Glutamatergic neuron (in vitro differentiated cells): ENCODE measurements at places on chromosomes 3 and 15.
A peak's percentile ranks its signal among the peaks of the same experiment; 100 is the strongest.

GRCh38 chr3:156816091-156816793, 9.9 kb upstream of the LEKR1 start:
- DNase-seq: peak; percentile 58

- no peak for DNase-seq
Observed at GRCh38 chr3:141240687-141241615, 9.3 kb downstream of the PXYLP1 start.

DNA sequence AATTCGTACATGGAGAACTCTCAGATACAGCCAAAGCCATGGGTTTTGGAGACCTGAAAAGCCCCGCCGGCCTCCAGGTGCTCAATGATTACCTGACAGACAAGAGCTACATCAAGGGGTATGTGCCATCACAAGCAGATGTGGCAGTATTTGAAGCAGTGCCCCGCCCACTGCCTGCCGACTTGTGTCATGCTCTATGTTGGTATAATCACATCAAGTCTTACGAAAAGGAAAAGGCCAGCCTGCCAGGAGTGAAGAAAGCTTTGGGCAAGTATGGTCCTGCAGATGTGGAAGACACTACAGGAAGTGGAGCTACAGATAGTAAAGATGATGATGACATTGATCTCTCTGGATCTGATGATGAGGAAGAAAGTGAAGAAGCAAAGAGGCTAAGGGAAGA, 23.5 kb downstream of the MYO5A start:
- DNase-seq: no peak

DNA sequence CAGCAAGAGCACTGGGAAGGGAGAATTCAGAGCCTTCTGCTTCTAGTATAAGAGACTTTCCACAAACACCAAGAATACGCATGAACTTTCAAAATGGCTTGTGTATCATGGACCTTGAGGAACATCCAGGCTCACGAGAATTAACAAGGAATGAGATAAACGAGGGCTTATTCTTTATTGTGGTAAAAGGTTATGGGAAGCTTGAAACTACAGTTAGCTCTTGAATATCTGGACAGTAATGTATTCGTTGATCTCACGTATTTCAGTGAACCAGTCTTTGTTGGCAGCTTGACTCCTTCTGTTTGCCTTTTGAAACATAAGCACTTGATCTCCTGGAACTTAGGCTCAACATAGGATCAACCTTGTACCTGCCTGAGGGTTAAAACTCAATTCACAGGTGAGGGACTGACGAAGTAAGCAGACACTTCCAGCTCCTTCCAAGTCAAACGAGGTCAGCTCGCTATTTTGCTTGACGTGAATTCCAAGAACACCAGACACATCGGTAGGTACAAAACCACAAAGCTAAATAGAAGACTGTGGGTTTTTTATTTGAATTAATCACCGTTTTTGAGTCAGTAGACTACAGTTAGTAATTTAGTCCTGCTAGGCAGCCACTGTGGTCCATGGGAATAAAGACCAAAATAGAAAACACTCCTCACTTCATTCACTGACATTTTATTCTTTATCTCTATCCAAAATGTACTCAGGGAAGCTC, 30.8 kb downstream of the GALNT15 start:
- DNase-seq: no peak

GRCh38 chr3:138187296-138188012, at the start of gene ARMC8:
Gene ARMC8 (plus strand): TSS chr3:138187301. CDS start chr3:138187555, 254 bp downstream.
- peak; percentile 70 for DNase-seq

GRCh38 chr3:158532099-158532734, 38.8 kb upstream of the MLF1 start:
- no peak for DNase-seq

GRCh38 chr3:127410678-127411077, 122.8 kb upstream of the PRR20G start:
- no peak for DNase-seq

DNA sequence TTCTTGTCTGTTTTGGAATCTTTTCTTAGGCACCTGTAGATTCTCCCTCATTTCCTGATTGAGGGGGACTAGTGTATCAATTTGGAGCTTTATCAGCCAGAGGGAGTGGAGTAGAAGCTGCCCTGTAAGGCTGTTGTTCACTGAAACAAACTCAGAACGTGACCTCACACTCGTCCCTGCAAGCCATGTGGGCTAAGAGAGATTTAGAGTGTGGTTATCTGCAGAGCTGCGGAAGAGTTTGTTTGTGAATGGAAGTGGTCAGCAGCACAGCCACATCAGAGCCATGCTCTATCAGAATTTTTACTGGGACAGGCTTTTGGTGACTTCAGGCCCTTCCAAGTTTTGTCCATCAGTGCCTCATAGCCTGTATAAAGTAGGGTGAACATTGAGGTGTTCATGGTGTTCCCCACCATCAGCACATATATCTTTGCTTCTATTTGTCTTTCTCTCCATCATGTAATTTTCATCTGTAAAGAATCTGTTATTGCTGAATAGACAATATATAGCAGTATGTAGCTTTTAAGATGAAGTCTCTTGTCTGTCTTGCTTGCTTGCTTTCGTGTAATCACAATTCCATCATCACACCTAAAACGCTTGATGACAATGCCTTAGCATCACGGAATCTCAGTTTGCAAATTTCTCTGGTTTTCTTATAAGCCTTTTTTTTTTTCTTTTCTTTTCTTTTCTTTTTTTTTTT, 37.0 kb downstream of the LARS2 start:
- DNase-seq: no peak

GRCh38 chr3:8573342-8573926, 71.2 kb downstream of the SSUH2 start:
- DNase-seq: no peak

- DNase-seq: no peak
Observed at GRCh38 chr3:85589145-85589544, 630.4 kb downstream of the CADM2 start.
